RCC 7860 (cell line): ENCODE measurements at places on chromosomes 4 and X.

DNA sequence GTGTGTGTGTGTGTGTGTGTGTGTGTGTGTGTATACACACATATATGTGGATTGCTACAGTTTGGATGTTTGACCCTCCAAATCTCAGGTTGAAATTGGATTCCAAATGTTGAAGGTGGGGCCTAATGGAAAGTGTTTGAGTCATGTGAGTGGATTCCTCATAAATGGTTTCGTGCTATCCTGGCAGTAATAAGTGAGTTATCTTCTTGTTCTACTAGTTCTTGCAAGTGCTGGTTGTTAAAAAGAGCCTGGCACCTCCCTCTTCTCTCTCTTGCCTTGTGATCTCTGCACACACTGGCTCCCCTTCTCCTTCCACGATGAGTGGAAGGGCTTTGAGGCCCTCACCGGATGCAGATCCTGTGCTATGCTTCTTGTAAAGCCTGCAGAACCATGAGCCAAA lies 344.1 kb downstream of the SH2D1A start:
- DNase-seq = no peak

DNA sequence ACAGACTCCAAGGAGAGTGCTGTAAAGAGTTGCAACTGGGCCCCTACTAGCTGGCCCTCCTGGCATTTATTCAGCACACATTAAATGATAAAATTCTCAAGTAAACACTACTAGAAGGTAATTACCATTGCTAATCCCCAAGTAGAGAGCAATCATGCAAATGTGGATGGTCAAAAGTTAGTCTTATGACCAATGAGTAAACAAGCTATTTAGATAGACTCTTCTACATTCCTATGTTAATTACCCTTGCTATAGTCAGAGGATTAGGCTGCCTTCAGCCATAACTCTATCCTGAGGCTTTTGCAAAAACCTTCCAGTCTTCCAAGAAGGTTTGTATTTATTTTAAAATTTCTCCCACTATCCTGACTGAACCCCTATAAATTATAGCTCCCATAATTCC lies 28.3 kb upstream of the HPGD start:
- DNase-seq = no peak

DNA sequence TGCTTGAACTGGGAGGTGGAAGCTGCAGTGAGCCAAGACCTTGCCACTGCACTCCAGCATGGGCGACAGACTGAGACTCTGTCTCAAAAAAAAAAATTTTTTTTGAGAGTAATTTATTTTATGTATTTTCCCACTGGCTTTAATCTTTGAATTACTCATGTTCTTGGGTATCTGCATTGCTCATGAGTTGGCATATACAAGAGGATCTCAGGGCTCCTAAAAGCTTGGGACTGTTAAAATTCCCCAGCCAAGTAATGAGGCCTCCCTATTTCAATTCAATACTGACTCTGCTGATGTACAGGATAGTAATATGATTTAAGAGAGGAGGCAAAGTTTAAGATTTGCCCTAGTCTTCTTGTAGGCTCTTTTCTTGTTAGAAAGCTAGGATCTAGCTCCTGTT lies 6.2 kb downstream of the IL21 start:
- DNase-seq = no peak

GRCh38 chrX:68897118-68897945 lies 68.5 kb downstream of the EFNB1 start:
- no peak for DNase-seq

DNA sequence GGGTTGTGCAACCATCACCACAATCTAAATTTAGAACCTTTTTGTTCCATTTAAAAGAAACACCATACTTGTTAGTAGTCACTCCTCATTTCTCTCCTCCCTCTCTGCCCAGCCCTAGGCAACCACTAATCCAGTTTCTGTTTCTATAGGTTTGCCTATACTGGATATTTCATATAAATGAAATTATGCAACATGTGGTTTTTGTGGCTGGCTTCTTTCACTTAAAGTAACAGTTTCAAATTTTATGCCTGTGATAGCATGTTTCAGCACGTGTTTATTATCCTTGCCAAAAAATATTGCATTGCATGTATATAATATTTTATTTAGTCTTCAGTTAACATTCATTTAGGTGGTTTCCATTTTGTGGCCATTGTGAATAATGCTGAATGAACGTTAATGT lies 437.6 kb downstream of the IL1RAPL1 start:
- no peak for DNase-seq

GRCh38 chr4:139658185-139658584 lies 7.4 kb upstream of the MGST2 start:
- DNase-seq = no peak

DNA sequence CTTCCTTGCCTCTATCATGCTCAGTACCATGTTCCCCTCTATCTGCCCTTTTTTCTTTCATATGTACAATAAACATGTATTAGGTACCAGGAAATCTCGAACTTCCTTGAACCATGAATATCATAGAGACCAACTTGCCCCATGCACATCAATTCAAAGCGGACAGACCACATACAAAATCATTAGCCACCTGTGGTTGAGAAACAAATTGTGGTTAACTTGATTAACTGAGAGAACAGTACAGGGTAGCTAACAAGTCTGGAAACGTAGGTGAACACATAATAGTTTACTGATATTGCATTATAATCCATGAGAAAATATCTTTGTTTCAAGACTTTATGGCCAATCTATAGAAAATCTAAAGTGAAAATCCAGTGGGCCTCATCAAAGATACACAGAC lies 8.2 kb downstream of the CASP3 start:
- DNase-seq = no peak
